ENCODE measurements at places on chromosomes 2 and 18. TPM values are rescaled to one million over a fixed set of nuclear protein-coding genes. Genes with fewer than 3 reads are reported as not detected.

Gene TTC27
- 15.8 TPM for total RNA-seq

Gene GALNT13
- 17.2 TPM for total RNA-seq

Gene MALT1
- 21.8 TPM for total RNA-seq

Gene TRAF3IP1
- total RNA-seq, result 9.9 TPM

Gene GRB14
- total RNA-seq, result 0.71 TPM

Gene ASB18
- total RNA-seq, result not detected

Gene UGT1A5
- total RNA-seq, result not detected

Gene ACTG2
- total RNA-seq, result 20.1 TPM

Gene TSGA10
- 3.4 TPM for total RNA-seq

Gene B4GALT6
- 2.5 TPM for total RNA-seq

Gene C1QL2
- not detected for total RNA-seq

Gene TTC31
- total RNA-seq, result 7.0 TPM

Gene OTX1
- total RNA-seq, result 0.14 TPM

Gene LGALSL
- 3.8 TPM for total RNA-seq

Gene MRPS9
- total RNA-seq, result 30.0 TPM

Gene CYS1
- total RNA-seq, result 2.0 TPM

Gene FASTKD1
- total RNA-seq, result 12.9 TPM

Gene CNDP2
- 39.7 TPM for total RNA-seq

Gene SERPINB13
- total RNA-seq, result not detected

Gene ALPG
- not detected for total RNA-seq

Gene ZNF532
- total RNA-seq, result 40.1 TPM
